ENCODE measurements at places on chromosomes 2 and 18.
A peak's percentile ranks its signal among the peaks of the same experiment; 100 is the strongest.

- DNase-seq, result no peak
Measured at GRCh38 chr2:132497591-132497990, 81.0 kb downstream of the GPR39 start.

DNA sequence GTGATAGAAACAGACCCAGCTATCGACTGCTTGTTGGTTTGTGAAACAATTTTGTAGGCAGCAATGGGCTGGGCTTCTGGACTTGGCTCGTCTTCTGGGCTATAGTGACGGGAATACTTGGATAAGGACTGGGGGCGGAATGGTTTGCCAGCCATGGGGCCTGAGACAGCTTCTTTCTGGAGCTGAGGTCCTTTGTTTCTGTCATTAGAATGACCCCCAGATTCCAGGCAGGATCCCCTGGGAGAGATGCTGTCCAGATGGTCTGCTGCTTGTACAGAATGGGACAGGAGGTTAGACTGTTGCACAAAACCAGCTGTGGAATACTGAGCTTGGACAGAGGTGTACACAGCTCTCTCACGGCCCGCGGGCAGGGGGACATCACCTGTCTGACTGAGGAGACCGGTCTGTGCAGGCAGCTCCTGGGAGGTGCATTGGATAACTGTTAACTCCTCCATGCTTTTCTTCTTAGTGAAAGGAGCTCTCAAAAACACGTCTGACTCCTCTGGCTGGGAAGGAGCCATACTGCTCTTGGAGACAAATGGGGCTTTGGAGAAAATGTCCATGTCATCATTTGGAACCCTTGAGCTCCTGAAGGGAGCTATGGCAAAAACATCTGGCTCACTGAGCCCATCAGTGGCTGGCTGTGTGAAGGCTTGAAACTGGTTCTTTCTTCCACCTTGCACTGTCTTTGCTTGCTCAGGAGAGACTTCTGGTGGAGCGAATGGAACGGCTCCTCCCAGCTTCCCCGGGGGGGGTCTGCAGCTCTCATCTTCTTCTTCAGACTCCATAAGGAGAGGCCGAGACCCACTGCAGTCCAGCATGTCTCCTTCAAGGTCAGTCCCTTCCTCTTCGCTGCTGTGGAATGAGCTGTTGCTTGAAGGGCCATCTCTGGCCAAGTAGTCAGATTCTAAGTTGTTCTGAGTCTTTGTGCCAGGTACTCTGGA is 28.6 kb upstream of the NFU1 start:
- DNase-seq, result no peak

GRCh38 chr2:48377646-48378045 is 152.3 kb upstream of the STON1 start:
- no peak for DNase-seq

- DNase-seq, result no peak
Measured at GRCh38 chr2:118527571-118527970, 319.9 kb downstream of the EN1 start.

GRCh38 chr18:32284284-32284683 is 94.4 kb downstream of the MEP1B start:
- no peak for DNase-seq

- no peak for DNase-seq
Measured at GRCh38 chr2:125870264-125870663, 785.7 kb upstream of the GYPC start.

GRCh38 chr18:75211953-75212750 is 1.6 kb downstream of the TSHZ1 start:
- DNase-seq, result peak; percentile 5

DNA sequence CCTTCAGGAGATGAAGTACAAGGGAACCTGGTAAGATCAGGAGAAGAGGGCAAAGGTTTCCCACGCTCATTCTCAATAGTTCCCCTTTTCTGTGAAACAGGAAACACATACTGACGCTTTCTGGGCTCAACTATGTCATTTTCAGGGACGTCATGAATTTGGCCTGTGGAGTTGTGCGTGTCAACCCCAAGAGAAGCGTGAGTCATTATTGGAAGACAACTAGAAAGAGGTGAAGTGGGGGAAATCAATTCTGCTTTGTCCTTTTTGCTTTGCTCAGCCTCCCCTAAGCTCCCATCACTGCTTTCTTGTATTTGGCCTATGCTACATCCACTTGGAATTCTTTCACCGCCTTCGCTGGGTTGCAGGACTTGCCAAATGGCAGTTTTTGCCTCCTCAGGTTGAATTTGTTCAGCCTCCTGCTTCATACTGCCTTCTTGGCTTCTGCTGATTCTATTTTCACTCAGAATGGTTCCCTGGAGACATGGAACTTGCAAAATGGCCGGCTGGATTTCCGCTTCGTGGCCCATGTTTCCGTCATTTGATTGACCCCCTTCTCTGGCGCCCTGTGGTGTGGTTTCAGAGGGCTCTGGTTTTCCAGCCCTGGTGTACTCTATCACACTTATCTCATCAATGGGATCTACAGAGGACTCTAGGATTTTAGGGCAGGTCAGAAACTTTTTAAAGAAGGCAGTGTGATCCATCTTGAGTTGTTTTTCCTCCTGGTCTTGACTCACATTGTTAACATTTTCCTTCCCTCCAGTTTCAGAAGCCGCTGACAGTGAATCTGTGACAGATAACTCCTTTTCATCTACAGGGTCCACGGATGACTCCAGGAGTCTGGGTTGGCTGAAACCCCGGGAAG is 93.3 kb downstream of the ALPK2 start:
- DNase-seq, result no peak

- no peak for DNase-seq
Measured at GRCh38 chr2:186725783-186726182, 31.9 kb downstream of the FAM171B start.

DNA sequence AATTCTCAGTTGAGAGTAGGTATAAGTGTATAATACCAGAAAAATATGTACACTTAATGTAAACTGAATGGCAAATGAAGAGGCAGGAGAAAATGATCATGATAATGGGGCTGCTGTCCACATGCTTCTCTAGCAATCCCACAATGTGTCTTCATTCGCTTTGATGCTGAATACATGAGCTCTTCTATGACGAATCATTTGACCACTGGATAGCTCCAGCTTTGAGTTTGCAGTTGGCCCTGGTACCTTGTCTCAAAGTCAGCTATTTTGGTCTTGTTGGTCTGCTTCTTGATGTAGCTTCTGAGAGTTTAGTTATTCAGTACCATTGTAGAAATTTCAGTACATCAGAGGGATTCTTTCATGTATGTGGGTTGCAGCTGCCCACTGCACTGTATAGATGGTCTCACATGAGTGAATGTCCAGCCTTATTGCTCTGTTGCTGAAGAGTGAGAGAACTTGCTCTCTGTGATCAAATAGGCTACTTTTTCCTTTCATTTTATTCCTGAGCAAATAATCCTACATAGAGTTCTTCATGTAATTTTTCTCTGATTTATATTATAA is 105.1 kb downstream of the TTC27 start:
- no peak for DNase-seq

- no peak for DNase-seq
Measured at GRCh38 chr18:55983433-55983832, 395.4 kb upstream of the TCF4 start.

- no peak for DNase-seq
Measured at GRCh38 chr2:212228743-212229171, 309.8 kb downstream of the ERBB4 start.

GRCh38 chr18:55858661-55859515 is 270.9 kb upstream of the TCF4 start:
- no peak for DNase-seq

DNA sequence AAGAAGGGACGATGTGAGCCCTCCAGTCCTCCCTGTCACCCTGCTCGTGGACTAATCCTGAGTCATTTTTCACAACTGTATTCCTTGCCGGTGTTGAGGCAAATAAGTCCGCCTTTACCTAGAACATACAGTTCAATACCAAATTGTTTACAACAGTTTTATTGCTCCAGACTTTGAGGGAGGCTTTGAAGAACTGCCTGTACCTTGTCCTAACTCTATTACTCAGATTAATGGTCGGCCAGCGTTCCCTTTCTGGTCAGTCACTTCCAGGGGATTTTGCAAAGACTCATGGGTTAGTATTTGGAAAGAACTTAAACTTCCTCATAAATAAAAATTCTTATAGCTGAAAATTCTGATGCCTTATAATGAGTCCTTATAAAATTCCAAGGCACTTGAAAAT is 85.1 kb upstream of the ZNF532 start:
- DNase-seq, result no peak

DNA sequence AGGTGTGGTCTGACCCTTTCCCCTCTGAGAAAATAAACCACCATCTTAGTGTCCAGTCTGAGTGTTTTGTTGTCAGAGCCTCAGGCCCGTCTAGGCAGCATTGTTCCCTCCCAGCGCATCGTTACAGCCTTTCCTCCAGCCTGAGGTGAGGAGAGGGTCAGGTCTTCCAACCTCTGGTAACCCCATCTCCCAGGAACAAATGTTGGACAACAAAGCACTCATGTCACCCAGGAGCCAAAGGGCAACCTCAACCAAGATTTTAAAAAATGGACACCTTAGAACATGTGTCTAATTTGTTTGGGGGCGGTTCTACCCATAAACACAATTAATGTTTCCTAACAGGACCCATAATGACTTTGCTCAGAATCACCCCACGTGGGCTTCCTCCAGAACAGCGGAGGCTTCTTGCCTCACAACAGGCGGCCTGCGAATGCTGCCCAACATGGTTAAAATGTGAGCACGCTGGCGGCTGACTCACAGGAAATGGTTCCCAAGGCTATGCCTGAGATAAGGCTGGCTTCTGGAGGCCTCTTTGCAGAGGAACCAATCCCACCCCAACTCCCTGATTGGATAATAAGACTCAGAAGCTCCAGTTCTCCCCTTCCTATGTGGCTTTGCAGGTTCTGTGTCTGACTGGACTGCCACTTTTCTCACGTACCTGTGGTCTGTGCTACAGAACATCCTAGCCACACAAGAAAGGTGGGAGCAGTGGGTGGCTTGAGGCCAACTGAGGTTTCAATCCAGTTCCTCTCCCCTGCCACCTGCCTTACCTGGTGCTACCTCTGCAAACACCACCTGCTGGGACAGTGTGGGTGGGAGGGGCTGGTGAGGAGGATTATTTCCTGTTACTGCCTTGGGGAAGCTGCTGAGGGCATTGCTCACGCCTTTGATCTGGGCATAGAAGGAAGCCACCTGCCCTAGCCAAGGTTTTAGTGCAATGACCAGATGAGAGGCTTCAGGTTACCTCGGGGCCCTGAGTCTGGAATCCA is 108.8 kb downstream of the B3GNT2 start:
- DNase-seq, result peak; percentile 37

DNA sequence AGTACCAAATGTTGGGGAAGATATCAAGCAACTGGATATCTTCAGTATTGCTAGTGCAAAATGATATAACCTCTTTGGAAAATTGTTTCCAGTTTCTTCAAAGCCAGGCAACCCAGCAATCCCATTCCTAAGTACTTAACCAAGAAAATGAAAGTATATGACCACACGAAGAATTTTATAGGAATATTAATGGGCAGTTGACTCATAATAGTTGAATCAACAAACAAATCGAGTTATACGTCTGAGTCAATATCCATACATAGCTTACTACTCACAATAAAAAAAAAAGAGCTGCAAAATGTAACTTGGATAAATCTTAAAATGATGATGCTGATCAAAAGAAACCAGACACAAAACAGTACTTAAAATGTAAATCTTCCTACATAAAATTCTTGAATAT is 810.4 kb downstream of the METTL4 start:
- no peak for DNase-seq

DNA sequence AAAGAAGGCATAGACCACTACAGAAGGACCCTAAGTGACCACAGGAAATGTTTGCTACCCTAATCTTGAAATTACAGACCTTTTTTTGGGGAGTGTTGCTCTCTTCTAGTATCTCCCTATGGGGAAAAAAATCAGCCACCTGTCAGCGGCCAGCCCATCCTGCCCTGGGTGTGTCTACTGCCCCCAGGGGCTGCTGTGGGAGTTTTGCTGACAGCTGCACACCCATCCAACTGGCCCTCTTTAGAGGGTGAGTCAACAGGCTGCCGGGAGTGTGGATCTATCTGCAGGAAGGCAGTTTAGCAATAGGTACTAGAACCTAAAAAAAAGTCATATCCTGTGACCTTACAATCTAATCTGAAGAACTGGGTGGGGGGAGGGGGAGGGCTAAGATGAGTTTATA is 796 bp upstream of the DYSF start:
- DNase-seq, result no peak

DNA sequence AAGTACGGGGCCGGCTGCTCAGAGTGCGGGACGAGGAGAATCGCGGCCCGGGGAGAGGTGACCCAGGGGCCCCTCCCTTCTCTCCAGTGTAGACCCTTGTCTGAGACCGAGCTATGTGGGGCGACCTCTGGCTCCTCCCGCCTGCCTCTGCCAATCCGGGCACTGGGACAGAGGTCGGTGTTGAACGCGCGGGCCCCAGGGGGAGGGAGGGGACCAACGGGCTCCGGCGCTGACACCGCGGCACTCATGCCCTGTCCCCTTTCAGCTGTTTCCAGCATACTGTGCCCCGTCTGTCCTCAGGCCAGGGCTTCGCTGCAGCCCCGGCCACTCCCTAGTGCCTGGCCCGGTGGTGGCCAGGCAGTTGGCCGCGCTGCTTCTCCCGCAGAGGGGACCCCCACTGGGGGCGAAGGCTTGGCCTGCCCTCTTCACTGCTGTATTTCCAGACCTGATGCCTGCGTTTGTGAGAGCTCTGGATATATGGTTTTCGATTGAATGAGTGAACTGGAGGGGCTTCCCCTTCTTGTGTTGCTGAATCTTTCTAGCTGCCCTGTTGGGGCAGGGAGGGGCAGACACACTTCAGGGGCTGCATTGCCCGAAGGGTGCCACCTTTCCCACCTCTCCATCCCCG is 809 bp downstream of the DBI start:
- DNase-seq, result peak; percentile 9

DNA sequence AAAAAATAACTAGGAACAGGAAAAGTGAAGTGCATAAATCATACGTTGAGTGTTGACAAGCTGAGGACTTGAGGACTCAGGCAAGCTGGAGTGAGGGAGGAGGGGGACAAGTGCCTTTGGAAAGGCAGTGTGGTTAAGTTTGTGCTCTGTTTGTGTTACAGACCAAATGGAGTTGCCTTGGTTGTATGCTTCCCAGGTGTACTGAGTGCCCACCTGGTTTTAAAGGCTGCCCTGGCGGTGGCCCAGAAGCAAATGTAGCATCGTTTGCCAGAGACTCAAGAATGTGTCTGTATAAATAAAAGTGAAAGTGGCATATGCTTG is 240.9 kb downstream of the PRKCE start:
- DNase-seq, result no peak

- no peak for DNase-seq
Measured at GRCh38 chr2:176583607-176584006, 314.4 kb downstream of the MTX2 start.

- DNase-seq, result no peak
Measured at GRCh38 chr18:79476031-79476917, 80.5 kb downstream of the NFATC1 start.

DNA sequence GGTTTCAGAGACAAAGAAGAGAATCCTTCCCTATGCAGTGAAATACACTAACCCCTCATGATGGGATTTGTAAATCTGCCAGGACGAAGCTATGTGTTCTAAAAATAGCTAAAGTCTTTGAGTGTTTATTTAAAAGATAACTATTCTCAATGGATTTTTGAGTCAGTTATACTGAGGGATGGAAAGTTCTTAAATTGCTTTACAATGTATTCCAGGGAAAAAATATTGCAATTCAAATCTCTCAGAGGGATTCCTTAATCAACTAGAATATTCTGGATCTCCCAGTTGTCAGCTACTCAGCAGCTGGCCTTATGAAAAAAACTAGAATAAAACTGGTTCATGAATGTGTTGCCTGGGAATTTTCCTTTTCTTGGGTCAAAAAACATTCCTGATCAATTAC is 312.4 kb downstream of the PLCL1 start:
- no peak for DNase-seq
